Right lobe of liver (tissue), 6 donors: ENCODE measurements at places on chromosomes 16 and 17.

DNA sequence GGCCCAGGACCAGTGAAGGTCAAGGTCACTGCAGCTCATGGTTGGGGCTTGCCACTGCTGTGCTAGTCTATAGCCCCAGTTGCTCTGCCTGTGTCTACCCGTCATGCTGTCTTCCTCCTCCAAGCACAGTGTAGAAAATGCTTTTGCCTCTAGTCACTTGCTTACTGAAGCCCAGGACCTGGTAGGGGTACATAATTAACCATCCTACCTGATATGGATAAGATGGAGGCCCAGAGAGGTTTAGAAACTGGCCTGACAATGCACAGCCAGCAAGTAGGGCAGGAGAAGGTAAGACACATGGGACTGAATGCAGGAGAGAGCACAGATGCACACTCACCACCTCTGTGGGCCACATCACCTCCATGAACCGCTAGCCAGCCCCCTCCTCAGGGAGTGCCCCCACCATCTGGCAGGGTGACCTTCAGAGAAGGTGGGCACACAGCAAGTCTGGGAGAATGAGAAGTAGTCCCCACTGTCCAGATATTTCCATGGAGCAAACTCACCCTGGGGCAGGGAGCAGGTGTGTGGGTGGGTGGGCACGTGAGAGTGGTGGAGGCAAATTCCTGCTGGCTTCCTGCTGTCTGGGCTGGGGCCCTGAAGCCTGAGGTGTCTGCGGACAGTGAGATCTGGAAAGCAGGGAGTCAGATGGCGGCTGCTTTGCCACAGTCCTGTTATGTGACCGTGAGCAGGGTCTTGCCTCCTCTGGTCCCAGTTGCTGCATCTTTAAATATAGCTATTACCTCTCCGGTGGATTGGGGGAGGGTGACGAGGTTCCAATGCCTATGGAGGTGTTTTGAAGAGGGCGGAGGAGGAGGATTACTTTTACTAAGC lies 1.0 kb downstream of the CX3CL1 start:
- no peaks in the 10 kb centered on the region for H3K36me3 ChIP-seq
- H3K4me3 ChIP-seq: peak overlapping the region; percentile 67
- H3K27ac ChIP-seq: peak overlapping the region; percentile 95
- DNase-seq: no peak

- DNase-seq: peak; percentile 64
- no peaks in the 10 kb centered on the region for H3K27me3 ChIP-seq
- H3K36me3 ChIP-seq: no peaks in the 10 kb centered on the region
- no peak overlapping the region for H3K4me3 ChIP-seq
- H3K4me1 ChIP-seq: no peaks in the 10 kb centered on the region
Observed at GRCh38 chr17:77881545-77881944, 77.0 kb upstream of the TNRC6C start.

DNA sequence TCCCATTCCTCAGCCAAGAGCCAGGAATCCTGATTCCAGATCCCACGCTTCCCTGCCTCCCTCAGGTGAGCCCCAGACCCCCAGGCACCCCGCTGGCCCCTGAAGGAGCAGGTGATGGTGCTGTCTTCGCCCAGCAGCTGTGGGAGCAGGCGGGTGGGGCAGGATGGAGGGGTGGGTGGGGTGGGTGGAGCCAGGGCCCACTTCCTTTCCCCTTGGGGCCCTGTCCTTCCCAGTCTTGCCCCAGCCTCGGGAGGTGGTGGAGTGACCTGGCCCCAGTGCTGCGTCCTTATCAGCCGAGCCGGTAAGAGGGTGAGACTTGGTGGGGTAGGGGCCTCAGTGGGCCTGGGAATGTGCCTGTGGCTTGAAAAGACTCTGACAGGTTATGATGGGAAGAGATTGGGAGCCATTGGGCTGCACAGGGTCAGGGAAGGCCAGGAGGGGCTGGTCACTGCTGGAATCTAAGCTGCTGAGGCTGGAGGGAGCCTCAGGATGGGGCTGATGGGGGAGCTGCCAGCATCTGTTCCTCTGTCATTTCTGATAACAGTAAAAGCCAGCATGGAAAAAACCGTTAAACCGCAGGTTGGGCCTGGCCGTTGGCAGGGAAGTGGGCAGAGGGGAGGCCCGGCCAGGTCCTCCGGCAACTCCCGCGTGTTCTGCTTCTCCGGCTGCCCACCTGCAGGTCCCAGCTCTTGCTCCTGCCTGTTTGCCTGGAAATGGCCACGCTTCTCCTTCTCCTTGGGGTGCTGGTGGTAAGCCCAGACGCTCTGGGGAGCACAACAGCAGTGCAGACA lies at the start of gene SPN:
Gene SPN, plus strand, starts transcription at position 232 of the 791 bp plus-strand sequence. Its CDS starts 482 bp downstream, at position 714.
- no peaks in the 10 kb centered on the region for H3K4me1 ChIP-seq
- no peak for DNase-seq
- no peaks in the 10 kb centered on the region for H3K27me3 ChIP-seq
- H3K4me3 ChIP-seq: no peak within 1 kb of the TSS

DNA sequence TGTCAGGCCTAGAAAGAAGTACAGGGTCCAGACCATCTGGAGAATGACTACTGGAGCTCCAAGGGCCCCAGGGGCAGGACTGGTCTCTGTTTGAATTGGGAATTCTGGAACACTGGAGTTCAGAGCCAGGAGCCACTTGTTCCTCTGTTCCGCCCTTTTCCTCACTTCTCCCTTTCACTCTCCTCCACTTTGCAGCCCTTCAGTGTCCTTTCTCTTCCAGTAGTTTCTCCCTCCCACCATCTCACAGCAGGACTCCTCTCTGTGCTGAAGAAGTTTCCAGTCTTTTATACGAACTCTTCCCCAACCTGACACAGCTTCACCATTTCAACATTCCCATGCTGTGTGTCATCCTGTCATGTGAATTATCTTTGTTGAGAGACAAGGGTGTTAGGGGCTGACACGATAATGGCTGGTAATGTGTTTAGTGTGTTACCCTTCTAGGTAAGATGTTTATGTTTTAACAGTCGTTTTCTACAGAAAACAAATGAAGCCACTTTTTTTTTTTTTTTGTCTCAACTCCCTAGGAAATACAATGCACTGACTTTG lies 180.3 kb upstream of the MYOCD start:
- H3K36me3 ChIP-seq: no peaks in the 10 kb centered on the region
- H3K4me3 ChIP-seq: no peak overlapping the region
- no peaks in the 10 kb centered on the region for H3K4me1 ChIP-seq
- no peak for DNase-seq
- no peaks in the 10 kb centered on the region for H3K27me3 ChIP-seq
- no peak overlapping the region for H3K27ac ChIP-seq

- no peaks in the 10 kb centered on the region for H3K27me3 ChIP-seq
- H3K4me1 ChIP-seq: no peaks in the 10 kb centered on the region
- no peak for DNase-seq
- H3K36me3 ChIP-seq: no peaks in the 10 kb centered on the region
Observed at GRCh38 chr16:3716831-3717234, 491 bp downstream of the TRAP1 start.

GRCh38 chr17:9211133-9211765 lies 189.9 kb downstream of the NTN1 start:
- H3K36me3 ChIP-seq: no peaks in the 10 kb centered on the region
- no peaks in the 10 kb centered on the region for H3K4me1 ChIP-seq
- DNase-seq: no peak
- H3K27ac ChIP-seq: no peak overlapping the region
- no peak overlapping the region for H3K4me3 ChIP-seq

DNA sequence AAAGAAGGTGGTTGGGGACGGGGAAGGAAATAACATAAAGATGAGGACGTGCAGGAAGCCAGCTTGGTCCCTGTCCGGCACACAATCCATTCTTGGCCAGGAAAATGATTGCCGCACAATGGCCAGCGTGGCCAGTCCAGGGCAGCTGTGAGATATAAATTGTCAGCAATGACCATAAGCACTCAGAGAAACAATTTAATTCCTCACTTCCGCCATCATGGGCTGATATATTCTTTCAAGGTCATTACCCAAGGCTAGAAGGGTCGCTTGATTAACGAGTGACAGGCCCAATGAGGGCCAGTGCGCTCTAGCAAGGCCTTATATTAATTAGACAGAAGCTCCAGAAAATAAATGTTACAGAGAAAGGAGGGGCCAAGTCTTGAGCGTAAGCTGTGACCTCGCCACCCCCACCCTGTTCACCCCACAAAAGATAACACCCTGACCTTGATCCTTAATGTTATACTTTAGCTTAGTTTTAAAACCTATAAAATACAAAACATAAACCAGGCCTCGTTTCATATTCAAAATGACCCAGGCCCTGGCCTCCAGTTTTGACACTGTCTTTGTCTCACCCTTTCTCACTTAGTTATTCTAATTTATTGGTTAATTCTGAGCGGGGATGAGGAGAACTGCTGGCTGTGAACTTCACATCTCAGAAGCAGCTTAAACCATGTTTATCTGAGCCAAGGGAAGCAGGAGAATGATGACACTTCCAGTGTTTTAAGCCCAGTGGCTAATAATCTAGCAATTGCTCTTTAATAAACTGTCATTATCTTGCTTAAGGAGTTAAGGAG lies 478.3 kb upstream of the ZFHX3 start:
- H3K4me3 ChIP-seq: no peak overlapping the region
- H3K36me3 ChIP-seq: no peaks in the 10 kb centered on the region
- no peak overlapping the region for H3K27ac ChIP-seq
- DNase-seq: no peak
- no peaks in the 10 kb centered on the region for H3K4me1 ChIP-seq
- H3K27me3 ChIP-seq: no peaks in the 10 kb centered on the region

- no peak overlapping the region for H3K4me3 ChIP-seq
- H3K36me3 ChIP-seq: no peaks in the 10 kb centered on the region
- H3K27ac ChIP-seq: no peak overlapping the region
- no peaks in the 10 kb centered on the region for H3K4me1 ChIP-seq
- no peak for DNase-seq
- no peaks in the 10 kb centered on the region for H3K27me3 ChIP-seq
Observed at GRCh38 chr16:61842666-61843065, 193.6 kb downstream of the CDH8 start.
